ENCODE measurements at places on chromosomes 1 and 21.

DNA sequence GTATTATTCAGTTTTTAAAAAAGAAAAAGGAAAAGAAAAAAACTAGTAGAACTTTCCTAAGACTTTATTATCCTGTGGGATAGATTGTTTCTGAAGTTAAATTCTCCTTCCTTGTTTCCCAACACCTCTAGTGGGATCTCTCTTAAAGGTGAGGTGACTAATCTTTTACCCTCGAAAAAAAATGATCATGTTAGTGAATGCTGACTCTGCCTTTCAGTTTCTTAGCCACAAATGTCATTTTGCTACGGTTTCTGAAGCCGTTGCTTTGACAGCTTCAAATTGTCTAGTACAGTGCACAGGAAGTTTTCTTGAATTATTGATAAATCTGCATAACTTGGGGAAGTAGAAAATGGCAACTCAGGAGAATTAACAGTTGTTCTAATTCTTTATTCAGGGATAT, 13.0 kb upstream of the NEK7 start:
- DNase-seq, result no peak

DNA sequence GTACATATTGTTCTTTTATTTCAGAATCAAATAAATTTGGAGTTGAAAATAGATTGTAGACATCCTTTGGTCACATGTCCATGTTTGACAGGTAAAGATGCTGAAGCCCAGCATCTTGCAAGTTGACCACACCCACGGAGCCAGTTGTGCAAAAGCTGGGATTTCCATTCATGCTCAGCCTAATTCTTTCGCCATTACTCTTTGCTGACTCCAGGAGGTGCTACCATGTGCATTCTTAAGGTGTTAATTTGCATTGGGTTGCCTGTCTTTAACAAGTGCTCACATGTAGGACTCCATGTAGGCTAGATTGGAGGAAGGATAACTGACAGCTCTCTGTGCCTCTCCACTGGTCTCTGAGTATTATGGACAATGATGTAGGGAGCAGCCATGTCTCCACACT, 660.7 kb downstream of the LMO4 start:
- DNase-seq, result no peak

GRCh38 chr1:228841632-228842031, 106.4 kb downstream of the RHOU start:
- no peak for DNase-seq

DNA sequence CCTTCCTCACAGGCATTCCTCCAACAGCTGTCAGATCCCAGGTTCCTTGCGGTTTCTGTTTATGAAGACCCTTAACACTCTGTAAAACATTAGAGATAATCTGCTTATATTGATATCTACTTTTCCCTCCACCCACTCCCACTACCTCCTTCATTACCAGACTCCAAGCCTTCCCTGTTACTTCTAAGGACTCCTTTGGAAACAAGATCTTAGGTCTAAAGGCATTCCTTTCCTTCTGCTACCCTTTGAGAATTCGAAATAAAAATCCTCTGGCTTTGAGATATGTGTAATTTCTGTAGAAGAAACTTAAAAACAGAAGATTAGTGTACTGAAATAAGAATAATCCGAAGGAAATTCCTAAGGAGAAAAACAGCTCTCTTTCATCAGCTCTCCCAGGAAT, 23.7 kb upstream of the LYPLAL1 start:
- no peak for DNase-seq

DNA sequence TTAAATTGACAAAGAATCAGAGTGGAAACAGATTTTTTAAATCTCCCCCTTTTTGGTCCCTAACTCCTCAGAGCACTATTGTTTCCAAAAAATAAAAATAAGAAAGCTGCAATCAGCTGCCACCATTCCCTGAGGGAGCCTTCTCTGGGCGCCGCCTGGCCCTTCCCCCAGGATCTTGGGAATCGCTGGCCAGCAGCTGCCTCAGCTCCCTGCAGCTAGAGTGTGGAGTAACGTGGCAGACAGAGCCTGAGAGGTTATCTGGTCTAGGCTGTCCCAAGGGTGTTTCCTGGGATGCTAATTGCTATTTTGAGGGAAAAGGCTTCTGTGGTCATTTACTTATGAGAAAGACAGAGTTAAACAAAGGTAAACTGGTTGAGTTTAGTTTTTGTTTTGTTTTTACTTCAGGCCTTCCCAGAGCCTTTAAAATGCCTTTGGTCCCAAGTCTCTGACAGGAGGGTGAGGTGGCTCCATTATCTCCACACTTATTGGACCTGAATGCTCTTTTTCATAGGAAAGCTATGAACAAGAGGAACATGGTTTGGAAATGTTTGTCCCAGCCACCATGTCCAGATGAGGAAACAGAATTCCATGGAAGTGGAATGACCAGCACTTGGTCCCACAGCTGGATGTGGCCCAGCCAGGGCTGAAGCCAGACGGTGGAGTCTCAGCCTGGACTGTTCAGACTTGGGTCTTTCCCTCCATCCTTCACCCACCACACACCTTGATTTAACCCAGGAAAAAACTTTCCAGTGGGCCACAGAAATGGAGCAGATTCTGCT, 14.1 kb upstream of the KIAA1614 start:
- no peak for DNase-seq

GRCh38 chr1:25590096-25590824, 26.3 kb upstream of the MAN1C1 start:
- DNase-seq, result no peak

DNA sequence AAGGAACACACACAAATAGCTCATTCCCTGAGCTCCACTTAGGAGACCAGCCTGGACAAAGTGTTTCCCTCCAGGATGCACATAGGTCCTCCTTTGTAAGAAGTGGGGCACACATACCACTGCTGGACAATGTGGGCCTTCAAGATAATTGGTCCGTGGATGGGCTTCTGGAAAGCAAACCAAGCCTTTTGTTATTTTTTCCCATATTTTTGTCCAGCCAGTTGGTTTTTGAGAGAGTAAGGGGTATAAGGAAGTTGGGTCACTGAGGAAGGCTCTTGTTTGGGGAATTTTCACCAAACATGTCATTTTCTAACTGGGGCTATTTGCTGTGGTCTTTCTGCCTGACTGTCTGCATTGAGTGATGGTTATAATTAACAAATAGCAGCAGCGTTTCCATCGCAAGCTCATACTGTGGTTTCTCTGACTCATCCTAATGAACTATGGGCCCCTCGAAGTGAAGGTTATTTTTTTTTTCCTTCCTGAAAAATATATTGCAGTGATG, 306.3 kb upstream of the DUSP10 start:
- DNase-seq, result no peak

DNA sequence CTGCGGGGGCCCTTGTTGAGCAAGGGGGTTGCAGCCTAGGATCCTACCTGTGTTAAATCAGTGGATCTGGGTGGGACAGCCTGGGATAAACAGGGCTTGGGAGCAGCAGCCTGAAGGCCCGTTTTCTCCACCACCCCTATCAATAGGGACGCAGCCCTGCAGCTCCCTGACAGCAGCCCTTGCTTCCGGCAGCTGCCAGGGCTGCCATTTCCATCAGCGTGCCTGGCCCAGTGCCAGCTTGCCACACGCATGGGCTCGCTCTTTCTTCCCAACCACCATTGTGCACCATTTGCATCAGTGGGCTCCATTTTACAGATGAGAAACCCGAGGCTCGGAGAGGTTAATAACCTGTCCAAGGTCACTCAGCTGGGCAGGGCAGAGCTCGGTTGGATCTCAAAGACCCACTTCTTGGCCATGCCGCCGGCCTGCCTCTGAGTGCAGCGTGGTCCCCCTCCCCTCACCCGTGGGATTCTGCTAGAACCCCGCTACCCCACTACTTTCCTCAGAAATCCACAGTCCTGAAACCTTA, 3.8 kb downstream of the WNT4 start:
- DNase-seq, result no peak

- peak; percentile 42 for DNase-seq
Observed at GRCh38 chr1:921011-921837, 2.5 kb upstream of the SAMD11 start.

GRCh38 chr1:14583788-14584187, 14.7 kb upstream of the KAZN start:
- DNase-seq, result no peak

GRCh38 chr1:181356505-181357340, 126.6 kb upstream of the CACNA1E start:
- no peak for DNase-seq

DNA sequence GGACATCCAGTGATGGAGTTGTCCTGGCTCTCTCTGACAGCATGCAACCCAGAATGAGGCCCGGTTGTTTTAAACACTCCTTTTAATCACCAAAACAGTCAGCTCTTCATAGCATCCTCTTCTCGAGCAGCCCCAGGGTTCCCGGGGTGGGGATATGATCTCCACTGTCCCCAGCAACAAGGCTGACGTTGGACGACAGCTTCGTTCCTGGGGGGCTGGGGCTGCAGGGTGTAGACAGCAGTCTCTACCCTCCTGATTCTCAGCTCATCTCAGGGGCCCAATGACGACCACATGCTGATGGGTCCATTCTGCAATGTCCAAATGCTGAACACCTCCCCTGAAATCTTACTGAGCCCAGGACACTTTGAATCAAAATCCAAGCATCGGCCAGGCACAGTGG, 27.0 kb downstream of the TRIM11 start:
- no peak for DNase-seq

DNA sequence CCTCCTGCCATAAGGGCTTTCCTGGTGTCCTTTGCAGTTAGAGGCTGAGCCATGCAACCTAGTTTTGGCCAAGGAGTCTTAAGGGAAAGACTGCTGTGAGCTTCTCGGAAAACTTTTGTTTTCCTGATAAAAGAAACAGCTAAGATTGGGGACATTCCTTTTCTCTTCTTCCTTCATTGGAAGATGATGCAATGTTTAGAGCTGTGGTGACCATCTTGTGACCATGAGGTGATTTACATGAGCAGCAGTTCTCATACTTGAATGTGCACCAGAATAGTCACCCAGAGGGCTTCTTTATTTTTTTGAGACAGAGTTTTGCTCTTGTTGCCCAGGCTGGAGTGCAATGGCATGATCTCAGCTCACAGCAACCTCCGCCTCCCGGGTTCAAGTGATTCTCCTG, 20.4 kb upstream of the SMAP2 start:
- DNase-seq, result no peak

DNA sequence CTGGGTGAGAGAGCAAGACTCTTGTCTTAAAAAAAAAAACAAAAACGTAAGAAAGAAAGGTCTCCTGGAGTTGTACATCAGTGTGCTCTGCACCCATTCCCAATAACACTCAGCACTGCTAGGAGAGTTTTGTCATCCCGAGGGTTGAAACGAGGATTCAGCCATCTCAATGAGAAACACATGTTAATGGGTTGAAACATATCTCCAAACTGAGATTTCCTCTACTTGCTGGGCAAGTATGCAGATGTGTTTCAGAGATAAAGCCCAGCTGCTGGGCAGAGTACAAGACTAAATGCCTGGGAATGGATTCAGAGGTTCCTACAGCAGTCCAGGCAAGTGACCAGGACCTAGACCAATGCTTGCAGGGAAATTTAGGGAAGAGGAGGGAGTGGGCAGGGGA, 2.6 kb upstream of the MFN2 start:
- no peak for DNase-seq

GRCh38 chr1:30962609-30963508, 54.3 kb upstream of the SDC3 start:
- DNase-seq, result no peak

GRCh38 chr1:28112388-28113241, 24.2 kb upstream of the EYA3 start:
- DNase-seq, result no peak

DNA sequence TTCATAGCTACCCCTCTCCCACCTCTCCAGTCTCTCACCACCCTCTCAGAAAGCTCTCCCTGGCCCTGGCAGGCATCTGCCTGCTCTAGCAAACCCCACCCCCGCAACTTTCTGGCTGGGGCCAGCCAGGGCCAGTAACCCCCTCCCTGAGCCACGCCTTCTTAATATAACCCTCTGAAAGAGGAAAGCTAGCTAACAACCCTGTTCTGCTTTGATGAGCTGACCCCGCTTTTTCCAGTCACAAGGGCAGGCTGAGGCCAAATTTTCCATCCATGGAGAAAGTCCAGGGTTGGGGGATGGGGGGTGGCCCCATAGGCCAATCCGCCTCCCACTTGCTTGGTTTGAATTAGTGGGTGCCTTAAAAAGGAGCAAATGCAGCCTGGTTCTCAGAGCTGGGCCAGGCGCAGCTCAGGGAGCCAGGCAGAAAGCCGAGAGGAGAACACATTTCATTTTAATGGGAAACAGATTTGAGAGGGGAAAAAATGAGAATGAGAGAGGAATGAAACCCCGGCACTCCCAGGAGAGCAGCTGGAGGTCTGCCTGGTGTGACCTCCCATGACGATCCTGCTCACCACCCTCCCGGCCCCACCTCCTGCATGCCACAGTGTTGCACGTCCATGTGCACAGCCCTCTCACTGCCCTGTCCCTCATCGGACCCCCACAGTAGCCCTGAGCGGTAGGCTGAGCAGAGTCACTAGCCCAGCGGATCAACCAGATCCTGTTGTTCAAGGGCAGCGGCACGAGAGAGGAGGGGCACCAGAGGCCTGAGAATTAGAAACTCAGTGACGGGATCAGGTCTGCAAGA, 62.3 kb downstream of the OPTC start:
- DNase-seq, result no peak

- DNase-seq, result no peak
Observed at GRCh38 chr21:35940074-35940927, 120.0 kb downstream of the SETD4 start.

- DNase-seq, result no peak
Observed at GRCh38 chr1:38917772-38918171, 23.9 kb downstream of the RHBDL2 start.

GRCh38 chr21:35976929-35977328, 83.4 kb downstream of the SETD4 start:
- DNase-seq, result no peak

GRCh38 chr21:45359451-45360217, 45.3 kb upstream of the COL18A1 start:
- DNase-seq, result no peak
